ENCODE measurements at places on chromosomes 13 and 19.
A peak's percentile ranks its signal among the peaks of the same experiment; 100 is the strongest.

DNA sequence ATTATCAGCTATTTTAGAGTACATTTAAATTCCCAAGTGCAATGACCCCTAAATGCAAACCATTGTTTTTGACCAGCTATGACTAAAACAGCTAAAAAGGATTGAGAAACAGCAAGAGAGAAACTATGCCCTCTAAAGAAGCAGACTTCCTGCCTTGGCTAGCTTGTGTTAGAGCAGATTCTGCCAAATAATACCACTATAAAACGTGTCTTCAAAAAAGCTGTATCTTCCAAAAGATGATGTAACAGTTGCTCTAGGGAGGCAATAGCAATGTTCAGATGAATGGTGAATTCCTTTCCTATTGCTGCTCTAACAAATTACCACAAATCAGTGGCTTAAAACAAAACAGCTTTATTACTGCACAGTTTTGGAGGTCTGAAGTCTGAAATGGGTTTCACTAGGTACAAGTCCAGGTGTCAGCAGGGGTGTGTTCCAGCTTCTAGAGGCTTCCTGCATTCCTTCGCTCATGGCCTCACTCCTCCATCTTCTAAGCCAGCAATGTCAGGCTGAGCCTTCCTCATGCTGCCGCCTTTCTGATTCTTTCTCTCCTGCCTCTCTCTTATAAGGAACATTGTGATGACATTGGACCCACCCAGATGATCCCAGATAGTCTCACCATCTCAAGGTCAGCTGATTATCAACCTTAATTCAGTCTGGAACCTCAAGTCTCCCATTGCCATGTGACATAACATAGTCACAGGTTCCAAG, 84.5 kb downstream of the LRRC63 start:
- DNase-seq: peak; percentile 82

DNA sequence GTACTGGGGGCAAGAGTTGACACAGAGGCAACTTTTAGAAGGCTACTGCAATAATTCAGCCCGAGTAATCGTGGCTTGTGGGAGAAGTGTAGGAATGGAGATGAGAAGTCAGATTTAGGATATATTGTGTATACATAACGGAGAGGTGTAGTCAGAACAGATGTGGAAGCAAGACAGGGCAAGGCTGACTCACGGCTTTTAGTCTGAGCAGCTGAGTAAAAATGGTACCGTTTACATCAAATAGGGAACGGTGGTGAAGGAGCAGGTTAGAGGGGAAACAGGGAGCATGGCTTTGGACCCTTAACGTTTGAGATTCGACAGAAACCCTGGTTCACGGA, 796 bp upstream of the LSM14A start:
- peak; percentile 65 for DNase-seq

DNA sequence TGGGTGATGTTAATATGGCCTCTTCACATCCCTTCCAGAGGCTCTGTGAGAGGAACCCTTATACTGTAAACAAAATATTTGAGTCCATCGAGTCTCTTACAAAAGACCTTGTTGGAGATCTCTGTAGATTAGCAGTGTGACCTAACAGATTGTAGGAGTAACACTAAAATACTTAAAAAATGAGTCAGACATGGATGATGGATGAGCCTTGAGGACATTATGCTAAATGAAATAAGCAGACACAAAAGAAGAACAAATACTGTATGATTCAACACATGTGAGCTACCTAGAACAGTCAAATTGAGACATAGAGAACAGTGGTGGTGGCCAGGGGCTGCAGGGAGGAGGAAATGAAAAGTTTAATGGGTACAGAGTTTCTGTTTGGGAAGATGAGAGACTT, 152.2 kb upstream of the UBL3 start:
- peak; percentile 73 for DNase-seq

DNA sequence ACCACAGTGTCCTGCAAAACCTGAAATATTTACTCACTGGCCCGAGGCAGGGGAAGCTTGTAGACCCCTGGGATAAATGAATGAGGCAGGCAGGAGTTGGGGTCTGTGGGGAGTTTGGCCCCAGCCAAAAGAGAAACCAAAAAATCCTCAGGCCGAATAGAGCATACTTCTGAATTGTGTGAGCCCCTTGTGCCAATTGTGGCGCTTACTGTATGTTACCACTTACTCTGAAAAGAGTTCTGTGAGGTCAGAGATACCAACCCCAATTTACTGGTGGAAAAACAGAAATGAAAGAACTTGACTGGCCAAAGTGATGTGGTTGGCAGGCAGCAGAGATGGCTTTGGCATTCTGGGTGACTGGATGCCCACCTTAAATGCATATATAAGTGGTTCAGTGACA, 6.9 kb downstream of the CARM1 start:
- no peak for DNase-seq

DNA sequence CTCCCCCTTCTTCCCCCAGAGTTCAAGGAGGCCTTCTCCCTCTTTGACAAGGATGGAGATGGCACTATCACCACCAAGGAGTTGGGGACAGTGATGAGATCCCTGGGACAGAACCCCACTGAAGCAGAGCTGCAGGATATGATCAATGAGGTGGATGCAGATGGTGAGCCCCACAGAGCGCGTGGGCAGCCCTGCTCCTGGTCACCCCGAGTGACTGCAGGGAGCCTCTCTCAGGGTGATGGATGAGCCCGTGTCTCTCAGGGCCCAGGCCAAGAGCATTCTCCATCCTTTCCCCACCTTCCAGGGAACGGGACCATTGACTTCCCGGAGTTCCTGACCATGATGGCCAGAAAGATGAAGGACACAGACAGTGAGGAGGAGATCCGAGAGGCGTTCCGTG, 7.0 kb downstream of the CALM3 start:
- DNase-seq: no peak

GRCh38 chr13:102915393-102915930, 69.6 kb downstream of the ERCC5 start:
- DNase-seq: no peak

- DNase-seq: no peak
Measured at GRCh38 chr19:13959962-13960862, 7.9 kb downstream of the DCAF15 start.

DNA sequence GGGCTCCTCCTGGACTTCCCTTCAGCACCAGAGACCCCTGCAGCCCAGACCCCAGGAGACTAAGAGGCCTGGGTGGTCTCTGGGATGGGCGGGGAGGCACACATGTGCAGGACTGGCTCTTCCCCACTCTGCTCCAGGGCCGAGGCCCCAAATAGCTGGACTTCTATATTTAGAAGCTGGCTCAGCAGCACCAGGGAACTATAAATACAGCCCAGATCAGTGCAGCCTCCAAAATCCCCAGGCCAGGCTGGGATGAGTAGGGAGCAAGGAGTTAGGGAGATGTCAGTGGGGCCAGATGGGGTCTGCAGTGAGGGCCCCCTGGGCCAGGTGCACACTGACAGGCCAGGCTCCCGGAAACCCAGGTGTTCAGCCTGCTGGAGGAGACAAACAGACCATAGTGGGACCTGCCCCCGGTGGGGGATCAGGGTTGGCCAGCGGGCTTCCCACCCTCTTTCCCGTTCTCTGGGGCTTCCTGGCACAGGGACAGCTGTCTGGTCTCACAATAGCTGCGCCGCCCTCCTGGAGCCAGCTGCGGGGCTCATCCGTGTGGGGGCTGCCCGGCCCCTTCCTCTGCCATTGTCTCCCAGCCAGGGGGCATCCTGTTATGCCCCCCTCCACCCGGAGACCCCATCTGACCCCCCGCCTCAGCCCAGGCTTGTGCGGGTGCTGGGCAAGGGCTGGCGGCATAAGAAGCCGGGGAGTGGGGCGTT, 5.5 kb upstream of the ADGRE5 start:
- DNase-seq: no peak

GRCh38 chr19:49473868-49474541, at the start of gene FLT3LG:
FLT3LG (plus strand) TSS chr19:49474215; CDS start chr19:49474640, 425 bp downstream.
- no peak for DNase-seq

DNA sequence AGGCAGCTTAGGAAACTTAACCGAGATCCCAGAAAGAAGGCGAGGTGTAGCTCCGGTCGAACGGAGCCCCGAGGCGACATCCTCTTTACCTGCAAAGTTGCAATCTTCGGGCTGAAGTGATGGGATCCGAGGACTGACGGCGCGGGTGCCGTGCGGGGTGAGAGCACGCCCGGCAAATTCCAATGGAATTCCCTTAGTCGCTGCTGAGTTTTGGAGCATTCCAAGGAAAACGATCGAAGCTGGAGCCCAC, 141 bp downstream of the TRPC4 start:
- DNase-seq: no peak

DNA sequence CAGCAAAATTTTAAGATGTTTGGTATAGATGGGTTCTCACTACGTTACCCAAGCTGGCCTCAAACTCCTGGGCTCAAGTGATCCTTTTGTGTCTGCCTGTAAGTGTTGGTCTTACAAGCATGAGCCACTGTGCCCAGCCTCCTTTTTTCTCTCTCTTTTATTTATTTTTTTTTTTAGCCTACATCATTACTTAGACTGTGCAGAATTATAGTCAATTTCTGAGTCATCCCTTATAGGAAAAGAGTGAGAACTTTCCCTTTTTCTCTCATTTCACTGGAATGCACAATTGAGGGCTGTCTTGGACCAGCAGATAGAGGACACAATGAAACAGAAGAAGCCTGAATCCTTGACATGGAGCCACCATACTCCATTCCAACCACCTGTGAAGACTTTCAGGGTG, 13.3 kb downstream of the TSKS start:
- DNase-seq: no peak

- no peak for DNase-seq
Measured at GRCh38 chr13:25493931-25494640, 122.3 kb downstream of the ATP8A2 start.

- peak; percentile 96 for DNase-seq
Measured at GRCh38 chr19:52722062-52723003, 12.5 kb downstream of the ZNF611 start.

Measured in foreskin keratinocyte (primary cell).